ENCODE measurements at places on chromosomes 4 and X. TPM values are rescaled to one million over a fixed set of nuclear protein-coding genes. Genes with fewer than 3 reads are reported as not detected.

OPN1MW gene
- not detected for total RNA-seq

MAMLD1 gene
- 2.6 TPM for total RNA-seq

FRMD7 gene
- total RNA-seq = 0.52 TPM

SLC39A8 gene
- total RNA-seq = 6.3 TPM

PHOX2B gene
- not detected for total RNA-seq

SMIM31 gene
- total RNA-seq = not detected
